ENCODE measurements at places on chromosomes 2 and 18. TPM values are rescaled to one million over a fixed set of nuclear protein-coding genes. Genes with fewer than 3 reads are reported as not detected.

BUB1 gene
- 91.2 TPM for total RNA-seq

PRKAG3 gene
- not detected for total RNA-seq

GRCh38 chr2:8679567-8679826 is 2.4 kb upstream of the ID2 start:
- no peak for DNase-seq
- peaks cover 32% of the 10 kb centered on the region for H3K4me1 ChIP-seq
- H3K36me3 ChIP-seq = peaks cover 11% of the 10 kb centered on the region
- no peaks in the 10 kb centered on the region for H3K27me3 ChIP-seq
- H3K27ac ChIP-seq = peak overlapping the region; percentile 89

- DNase-seq = no peak
- no peaks in the 10 kb centered on the region for H3K27me3 ChIP-seq
- H3K27ac ChIP-seq = no peak overlapping the region
- no peaks in the 10 kb centered on the region for H3K36me3 ChIP-seq
- H3K4me3 ChIP-seq = no peak overlapping the region
Measured at GRCh38 chr2:174492963-174493431, 6.2 kb upstream of the GPR155 start.

DNA sequence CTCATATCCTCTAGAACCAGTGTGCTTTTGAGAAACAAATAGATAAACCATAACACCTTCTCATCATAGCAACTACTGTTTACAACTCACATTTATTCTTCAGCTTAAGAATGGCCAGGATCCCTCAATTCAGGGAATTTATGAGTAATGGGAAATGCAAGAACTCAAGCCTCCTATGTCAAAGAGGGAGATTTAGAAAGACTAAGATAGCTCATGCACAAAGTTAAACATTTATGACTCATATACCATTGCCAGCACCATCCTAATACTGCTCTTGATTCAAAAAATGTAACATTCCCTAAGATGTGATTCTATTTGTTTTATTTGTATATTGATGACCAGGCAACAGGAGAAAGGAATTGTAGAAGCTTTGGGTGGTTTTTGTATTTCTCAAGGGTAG is 172.8 kb downstream of the CYP26B1 start:
- no peak for DNase-seq
- no peak overlapping the region for H3K4me3 ChIP-seq
- no peaks in the 10 kb centered on the region for H3K4me1 ChIP-seq
- H3K27me3 ChIP-seq = peaks cover 7% of the 10 kb centered on the region

DNA sequence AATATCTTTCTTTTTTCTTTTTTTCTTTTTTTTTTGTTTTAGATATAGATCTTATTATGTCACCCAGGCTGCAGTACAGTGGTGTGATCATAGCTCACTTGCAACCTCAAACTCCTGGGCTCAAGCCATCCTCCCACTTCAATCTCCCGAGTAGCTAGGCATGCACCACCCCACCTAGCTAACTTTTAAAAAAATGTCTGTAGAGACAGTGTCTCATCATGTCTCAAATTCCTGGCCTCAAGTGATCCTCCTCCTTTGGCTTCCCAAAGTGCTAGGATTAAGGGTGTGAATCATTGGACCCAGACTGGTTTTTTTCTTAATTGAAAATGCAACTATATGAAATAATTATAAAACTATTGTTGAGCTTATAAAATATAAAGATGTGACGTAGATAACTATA is 9.8 kb upstream of the ZCCHC2 start:
- H3K36me3 ChIP-seq = no peaks in the 10 kb centered on the region
- H3K4me3 ChIP-seq = no peak overlapping the region
- H3K27me3 ChIP-seq = no peaks in the 10 kb centered on the region

MFF gene
- total RNA-seq = 60.6 TPM

RAB17 gene
- 23.6 TPM for total RNA-seq

GRCh38 chr2:221529943-221530652 is 42.0 kb downstream of the EPHA4 start:
- H3K27ac ChIP-seq = no peak overlapping the region
- no peaks in the 10 kb centered on the region for H3K4me1 ChIP-seq
- no peaks in the 10 kb centered on the region for H3K36me3 ChIP-seq

HOXD8 gene
- not detected for total RNA-seq

TRAPPC12 gene
- 78.7 TPM for total RNA-seq

REG1B gene
- total RNA-seq = 2.0 TPM

- H3K27me3 ChIP-seq = no peaks in the 10 kb centered on the region
- H3K4me3 ChIP-seq = peak overlapping the region; percentile 96
- peak overlapping the region; percentile 98 for H3K27ac ChIP-seq
Measured at GRCh38 chr2:173961346-173961705, 3.8 kb downstream of the SP3 start.

DNA sequence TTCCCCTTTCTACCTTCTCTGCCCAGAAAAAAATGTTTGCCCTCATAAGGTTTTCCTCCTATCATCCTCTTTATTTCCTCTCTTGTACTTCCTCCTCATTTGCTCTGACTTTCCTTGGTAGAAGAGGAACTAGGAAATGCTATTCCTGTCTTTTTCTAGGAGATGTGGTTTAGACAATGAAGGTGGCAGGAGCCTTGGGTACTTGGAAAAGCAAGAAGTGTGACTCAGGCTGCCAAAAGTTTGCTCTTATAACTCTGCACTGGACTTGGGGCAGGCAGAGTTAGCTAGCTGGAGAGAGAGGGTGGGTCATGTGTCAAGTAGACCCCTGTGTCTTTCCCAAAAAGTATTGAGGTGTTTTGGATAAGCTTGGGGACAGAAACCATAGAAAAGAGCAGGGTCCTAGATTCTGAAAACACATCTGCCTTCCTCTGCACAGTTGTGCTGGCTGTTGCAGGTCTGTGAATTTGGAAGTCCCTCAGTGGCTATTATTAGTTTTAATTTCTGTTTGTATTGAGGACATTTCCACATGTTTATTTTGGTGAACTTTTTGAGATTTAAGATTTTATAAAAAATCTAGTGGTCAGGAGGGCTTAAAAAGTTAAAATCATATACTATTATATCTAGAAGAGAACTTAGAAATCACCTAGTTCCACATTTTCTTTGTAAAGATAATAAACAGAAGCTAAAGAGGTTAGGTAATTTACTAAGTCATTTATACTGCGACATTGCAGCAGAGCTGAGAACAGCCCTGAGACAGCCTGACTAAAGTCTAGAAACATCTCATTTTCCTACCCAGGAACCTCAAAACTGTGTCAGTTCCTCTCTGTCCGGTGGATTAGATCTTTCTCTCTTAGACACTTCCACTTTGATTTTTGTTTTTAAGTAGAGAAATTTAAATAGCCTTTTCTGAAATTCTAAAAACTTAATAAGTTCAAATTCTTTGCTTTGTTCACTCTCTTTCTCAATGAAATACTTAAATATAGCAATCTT is 16.0 kb downstream of the INSIG2 start:
- no peaks in the 10 kb centered on the region for H3K27me3 ChIP-seq
- no peak overlapping the region for H3K27ac ChIP-seq
- H3K36me3 ChIP-seq = peaks cover 3% of the 10 kb centered on the region
- no peak for DNase-seq

- DNase-seq = no peak
- no peaks in the 10 kb centered on the region for H3K27me3 ChIP-seq
- H3K4me3 ChIP-seq = no peak overlapping the region
- no peaks in the 10 kb centered on the region for H3K4me1 ChIP-seq
- H3K36me3 ChIP-seq = no peaks in the 10 kb centered on the region
Measured at GRCh38 chr18:45379903-45380302, 235.4 kb upstream of the SLC14A2 start.

DNA sequence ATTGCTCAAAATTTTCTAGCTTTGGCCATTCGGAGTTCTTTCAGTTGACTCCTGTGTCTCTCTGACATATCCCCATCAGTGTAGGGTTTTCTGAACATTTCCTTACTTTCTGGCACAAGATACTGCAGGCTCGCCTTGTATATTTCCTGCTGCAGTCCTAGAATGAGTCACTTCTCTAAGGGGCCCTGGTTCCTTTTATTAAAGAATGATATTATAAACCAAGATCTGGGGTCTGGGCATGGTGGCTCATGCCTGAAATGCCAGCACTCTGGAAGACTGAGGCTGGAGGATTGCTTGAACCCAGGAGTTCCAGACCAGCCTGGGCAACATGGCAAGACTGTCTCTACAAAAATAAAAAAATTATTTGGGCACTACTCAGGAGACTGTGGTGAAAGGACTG is 3.0 kb upstream of the RPL37A start:
- H3K27ac ChIP-seq = no peak overlapping the region
- peaks cover 18% of the 10 kb centered on the region for H3K36me3 ChIP-seq
- no peak overlapping the region for H3K4me3 ChIP-seq
- no peak for DNase-seq
- no peaks in the 10 kb centered on the region for H3K27me3 ChIP-seq

GRCh38 chr18:31680433-31680811 is 4.0 kb downstream of the B4GALT6 start:
- DNase-seq = no peak
- H3K27ac ChIP-seq = peak overlapping the region; percentile 63
- H3K4me3 ChIP-seq = no peak overlapping the region
- H3K27me3 ChIP-seq = no peaks in the 10 kb centered on the region

DNA sequence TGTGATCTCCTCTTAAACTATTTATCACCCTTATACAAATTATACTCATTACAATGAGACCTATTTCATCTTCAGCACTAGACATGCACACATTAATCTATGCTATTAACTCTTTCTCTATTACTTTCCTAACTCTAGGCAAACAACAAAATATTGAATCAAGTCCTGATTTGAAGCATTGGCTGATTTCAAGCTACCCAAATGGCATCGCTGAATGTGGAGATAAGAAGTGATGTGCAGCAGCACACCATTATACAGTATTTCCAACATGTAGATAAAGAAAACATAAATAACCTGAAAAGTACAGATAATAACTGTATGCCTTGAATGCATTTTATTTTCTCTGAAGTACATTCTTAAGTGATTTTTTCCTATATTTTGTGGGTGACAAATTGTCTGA is 268.6 kb upstream of the GULP1 start:
- H3K4me3 ChIP-seq = no peak overlapping the region
- no peak for DNase-seq
- no peaks in the 10 kb centered on the region for H3K4me1 ChIP-seq
- H3K36me3 ChIP-seq = no peaks in the 10 kb centered on the region

SCLY gene
- 31.4 TPM for total RNA-seq

DNA sequence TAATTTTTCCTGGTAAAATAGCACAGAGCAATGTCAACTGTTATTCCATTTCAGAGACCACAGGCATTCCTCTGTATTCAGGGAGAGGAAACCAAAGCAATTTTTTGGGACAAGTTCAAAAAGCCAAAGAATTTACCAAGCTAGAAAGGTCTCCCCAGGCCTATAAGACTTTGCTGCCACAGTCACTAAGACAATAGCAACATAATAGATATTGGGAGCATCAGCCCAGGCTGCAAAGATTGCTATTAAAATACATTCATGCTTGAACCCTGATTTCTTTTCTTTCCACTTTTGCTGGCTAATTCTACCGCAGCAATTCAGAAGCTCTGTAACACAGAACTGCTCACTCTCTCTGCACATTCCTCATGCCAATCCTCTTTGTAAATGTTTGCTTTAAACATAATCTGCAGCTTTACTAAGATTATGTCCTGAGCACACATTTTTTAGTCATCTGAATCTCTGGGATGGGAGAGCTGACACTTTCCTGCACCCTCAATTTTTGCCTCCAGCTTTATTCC is 76.3 kb downstream of the CLHC1 start:
- H3K27me3 ChIP-seq = no peaks in the 10 kb centered on the region
- H3K4me3 ChIP-seq = no peak overlapping the region
- no peak overlapping the region for H3K27ac ChIP-seq
- no peak for DNase-seq

DNA sequence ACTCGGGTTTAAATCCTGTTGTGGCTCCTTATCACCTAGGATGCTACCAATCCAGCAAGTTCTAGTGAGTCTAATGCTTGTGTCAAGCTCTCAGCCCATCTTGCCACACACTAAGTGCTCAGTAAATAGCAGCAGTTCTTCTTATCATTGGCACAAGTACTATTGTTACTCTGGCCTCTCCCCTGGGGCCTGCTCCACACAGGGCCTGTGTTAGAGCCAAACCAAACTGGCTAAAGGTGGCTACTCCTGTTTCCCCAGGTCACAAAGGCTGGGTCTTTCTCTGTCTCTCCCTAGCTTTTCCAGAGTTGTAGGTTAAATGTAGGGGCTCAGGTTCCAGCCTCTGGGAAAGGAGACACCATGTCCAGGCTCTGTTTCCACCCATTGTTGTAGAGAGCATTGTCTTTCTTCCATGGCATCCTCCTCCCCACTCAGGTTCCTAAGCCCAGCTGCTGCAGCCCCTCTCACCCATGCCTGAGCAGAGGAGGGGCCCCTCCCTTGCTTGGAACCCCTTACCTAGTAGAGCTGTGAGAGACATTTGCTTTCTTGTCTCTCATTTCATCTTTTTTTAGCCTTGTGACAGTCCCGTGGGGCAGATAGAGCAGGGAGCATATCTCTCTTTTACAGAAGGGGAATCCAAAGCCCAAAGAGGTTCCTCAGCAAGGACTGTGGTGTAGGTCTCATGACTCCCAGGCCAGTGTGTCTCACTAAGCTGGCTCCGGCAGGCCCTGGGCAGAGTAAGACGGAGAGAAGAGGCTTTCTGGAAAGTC is 56.4 kb upstream of the OTOF start:
- no peaks in the 10 kb centered on the region for H3K27me3 ChIP-seq
- H3K4me1 ChIP-seq = no peaks in the 10 kb centered on the region
- no peaks in the 10 kb centered on the region for H3K36me3 ChIP-seq
- DNase-seq = no peak
- H3K4me3 ChIP-seq = no peak overlapping the region
- H3K27ac ChIP-seq = no peak overlapping the region

GRCh38 chr2:53701221-53701620 is 66.4 kb upstream of the CHAC2 start:
- no peaks in the 10 kb centered on the region for H3K27me3 ChIP-seq
- DNase-seq = no peak
- no peaks in the 10 kb centered on the region for H3K4me1 ChIP-seq
- H3K36me3 ChIP-seq = no peaks in the 10 kb centered on the region
- H3K27ac ChIP-seq = no peak overlapping the region
- H3K4me3 ChIP-seq = no peak overlapping the region

TCF7L1 gene
- total RNA-seq = 30.4 TPM

PLA2R1 gene
- total RNA-seq = 5.7 TPM

IFIH1 gene
- total RNA-seq = 15.4 TPM

GRCh38 chr2:69032336-69032735 is 19.4 kb downstream of the ANTXR1 start:
- H3K4me1 ChIP-seq = peaks cover 36% of the 10 kb centered on the region
- H3K27ac ChIP-seq = peak overlapping the region; percentile 68
- DNase-seq = no peak

SCG2 gene
- total RNA-seq = 1.7 TPM

CD226 gene
- total RNA-seq = 0.95 TPM

Measured in Panc1 (cell line).